ENCODE measurements at places on chromosomes 1 and 21.

DNA sequence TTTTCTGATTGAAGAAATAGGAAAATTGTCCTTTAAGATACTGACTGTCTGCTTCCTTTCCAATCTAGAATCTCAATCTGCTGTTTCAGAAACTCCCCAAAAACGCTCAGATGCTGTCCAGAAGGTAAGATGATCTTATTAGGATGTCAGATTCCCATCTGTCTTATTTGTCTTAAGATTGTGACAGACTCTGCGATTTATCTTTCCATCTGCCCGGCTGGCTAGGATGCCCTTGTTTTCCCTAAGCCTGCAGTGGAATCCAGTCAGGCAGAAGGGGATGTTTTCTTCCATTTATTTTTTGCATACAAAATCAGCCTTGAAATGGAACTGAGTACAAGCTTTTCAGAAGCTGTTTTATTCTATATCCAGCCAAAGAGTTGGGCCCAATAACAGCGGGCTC lies 96.5 kb downstream of the FMN2 start:
- no peak for DNase-seq

GRCh38 chr1:222554177-222554576 lies 6.3 kb upstream of the HHIPL2 start:
- DNase-seq, result no peak

- no peak for DNase-seq
Measured at GRCh38 chr1:116945421-116945820, 35.7 kb downstream of the PTGFRN start.

- no peak for DNase-seq
Measured at GRCh38 chr1:205049479-205049878, 6.5 kb downstream of the CNTN2 start.

GRCh38 chr1:206708058-206708457 lies 23.4 kb downstream of the MAPKAPK2 start:
- DNase-seq, result no peak

DNA sequence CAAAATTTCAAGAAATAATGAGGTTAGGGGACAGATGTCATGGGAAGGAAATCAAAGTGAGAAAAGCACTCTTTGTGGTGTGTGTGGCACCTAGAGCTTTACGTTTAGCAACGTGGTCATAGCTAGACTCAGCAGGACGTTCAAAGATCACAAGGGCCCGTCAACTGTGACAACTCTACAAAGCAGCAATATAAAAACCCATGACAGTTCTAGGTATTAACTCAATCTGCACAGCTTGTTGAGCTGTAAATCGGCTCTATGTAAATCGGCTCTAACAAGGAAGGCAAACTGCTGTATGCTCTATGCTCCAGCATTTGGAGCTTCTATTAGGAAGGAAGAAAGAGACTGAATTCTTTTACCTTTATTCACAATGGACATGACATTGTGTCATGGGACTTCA lies 64.8 kb downstream of the TP53BP2 start:
- no peak for DNase-seq

- DNase-seq, result no peak
Measured at GRCh38 chr1:161200421-161200991, 1.7 kb upstream of the ADAMTS4 start.

- peak; percentile 37 for DNase-seq
Measured at GRCh38 chr1:36083635-36084496, at the start of gene TEKT2. TSS of gene TEKT2 (plus strand) at chr1:36084094. CDS start at chr1:36084922, 828 bp downstream.

DNA sequence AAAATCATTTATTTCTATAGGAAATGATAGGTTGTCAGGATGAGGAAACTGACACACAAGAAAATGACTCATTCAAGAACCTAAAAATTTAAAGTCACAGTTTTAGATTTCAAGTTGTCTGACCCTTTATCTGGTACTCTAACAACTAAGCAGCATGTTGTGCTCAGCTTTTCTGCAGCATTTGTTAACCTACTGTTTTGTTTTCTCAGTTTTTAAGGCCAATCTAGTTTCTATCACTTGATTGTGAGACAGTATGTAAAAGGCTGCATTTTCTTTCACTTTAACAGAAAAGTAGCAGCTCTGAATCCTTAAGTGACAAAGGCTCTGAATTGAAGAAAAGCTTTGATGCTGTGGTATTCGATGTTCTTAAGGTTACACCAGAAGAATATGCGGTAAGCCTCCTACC lies 59.1 kb downstream of the RALGPS2 start:
- no peak for DNase-seq

GRCh38 chr1:48285525-48285924 lies 63.0 kb downstream of the SLC5A9 start:
- no peak for DNase-seq

DNA sequence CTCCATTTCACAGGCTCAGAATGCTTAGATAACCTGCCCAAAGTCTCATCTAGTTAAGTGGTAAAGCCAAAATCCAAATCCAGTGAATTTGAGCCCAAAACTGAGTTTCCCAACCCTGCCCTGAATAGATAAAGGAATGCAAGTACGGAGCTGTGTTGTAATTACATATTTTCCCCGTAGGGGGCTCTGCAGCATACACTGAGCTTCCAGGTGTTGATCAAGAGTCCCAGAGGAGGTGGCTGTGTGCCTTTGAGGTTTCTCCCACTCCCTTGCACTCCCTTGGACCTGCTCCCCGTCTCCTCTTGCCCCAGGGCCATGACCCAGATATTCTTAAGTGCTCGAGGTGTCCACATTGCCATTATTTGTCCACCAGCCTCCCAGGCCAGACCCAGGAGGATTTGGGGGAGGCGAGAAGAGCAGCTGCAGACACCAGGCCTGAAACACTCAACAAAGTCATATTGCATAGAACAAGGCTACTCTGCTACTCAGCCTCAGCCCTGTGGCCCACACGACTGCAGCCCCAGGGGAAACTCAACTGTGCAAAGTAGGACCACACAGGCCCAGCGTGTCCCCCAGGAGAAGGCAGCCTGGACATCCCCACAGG lies 18.4 kb upstream of the LY9 start:
- no peak for DNase-seq

DNA sequence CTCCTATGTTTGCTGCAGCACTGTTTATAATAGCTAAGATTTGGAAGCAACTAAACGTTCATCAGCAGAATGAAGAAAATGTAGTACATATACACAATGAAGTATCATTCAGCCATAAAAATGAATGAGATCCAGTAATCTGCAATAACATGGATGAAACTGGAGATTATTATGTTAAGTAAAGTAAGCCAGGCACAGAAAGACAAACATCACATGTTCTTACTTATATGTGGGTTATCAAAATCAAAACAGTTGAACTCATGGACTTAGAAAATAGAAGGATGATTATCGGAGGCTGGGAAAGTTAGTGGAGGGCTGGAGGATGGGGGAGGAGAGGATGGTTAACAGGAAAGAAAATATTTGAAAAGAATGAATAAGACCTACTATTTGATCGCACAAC lies 1017.6 kb downstream of the KCNT2 start:
- DNase-seq, result no peak

GRCh38 chr1:208007319-208007937 lies 96.5 kb upstream of the CD34 start:
- no peak for DNase-seq

DNA sequence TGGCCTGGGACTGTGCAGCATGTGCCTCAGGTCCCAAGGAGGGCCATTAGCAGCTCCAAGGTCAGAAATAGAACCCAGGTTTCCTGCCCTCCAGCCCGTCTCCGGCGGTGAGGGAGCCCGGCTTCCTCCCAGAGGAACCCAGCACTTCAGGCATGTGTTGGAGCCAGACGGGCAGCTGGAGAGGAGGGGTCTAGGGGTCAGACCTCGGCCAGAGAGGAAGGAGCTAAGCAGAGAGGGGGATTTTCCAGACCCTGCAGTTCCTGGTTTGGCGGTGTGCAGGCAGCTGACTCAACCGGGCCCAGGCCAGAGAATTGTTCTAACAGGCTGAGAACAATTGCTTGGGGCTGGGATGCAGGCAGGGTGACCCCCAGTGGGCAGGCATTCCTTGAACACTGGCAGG lies 37.1 kb downstream of the HSPG2 start:
- DNase-seq, result no peak

DNA sequence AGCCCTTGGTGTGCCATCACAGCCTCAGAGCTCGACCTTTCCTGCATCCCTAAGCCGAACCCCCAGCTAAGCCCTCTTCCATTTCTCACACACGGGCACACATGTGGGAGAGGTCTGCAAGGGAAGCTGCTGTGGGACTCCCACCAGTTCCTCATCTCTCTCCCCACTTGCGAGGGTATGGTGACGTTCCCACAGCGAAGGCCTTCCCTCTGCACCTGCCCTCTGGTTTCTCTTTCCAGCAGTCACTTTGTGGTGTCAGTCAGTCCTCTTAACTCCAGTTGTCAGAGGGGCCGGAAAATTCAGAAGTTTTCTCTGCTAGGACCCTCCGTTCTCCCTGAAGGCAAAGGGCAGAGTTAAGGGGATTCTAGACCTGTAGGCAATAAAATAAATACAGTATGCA lies 5.5 kb upstream of the STK40 start:
- no peak for DNase-seq

- DNase-seq, result no peak
Measured at GRCh38 chr1:39369565-39369964, 121.9 kb upstream of the BMP8A start.

GRCh38 chr1:168341483-168341975 lies 60.9 kb downstream of the TBX19 start:
- DNase-seq, result no peak

DNA sequence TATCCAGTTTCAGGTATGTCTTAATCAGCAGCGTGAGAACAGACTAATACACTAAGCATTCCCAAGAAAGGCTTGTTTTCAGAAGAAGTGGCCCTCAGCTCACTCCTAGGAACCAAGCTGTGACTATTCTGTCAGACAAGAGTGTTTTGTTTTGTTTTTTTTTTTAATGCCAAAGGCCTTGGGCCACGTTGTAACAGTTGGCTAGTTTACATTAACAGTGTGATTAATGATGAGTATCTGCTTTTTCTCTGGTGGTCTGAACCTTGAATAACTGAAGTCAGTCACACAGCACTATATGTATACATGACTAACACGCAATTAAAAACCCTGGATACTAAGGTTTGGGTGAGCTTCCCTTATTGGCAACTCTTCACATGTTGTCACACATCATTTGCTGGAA lies 21.9 kb downstream of the DPYD start:
- no peak for DNase-seq

- no peak for DNase-seq
Measured at GRCh38 chr1:219075121-219075879, 98.4 kb upstream of the LYPLAL1 start.

DNA sequence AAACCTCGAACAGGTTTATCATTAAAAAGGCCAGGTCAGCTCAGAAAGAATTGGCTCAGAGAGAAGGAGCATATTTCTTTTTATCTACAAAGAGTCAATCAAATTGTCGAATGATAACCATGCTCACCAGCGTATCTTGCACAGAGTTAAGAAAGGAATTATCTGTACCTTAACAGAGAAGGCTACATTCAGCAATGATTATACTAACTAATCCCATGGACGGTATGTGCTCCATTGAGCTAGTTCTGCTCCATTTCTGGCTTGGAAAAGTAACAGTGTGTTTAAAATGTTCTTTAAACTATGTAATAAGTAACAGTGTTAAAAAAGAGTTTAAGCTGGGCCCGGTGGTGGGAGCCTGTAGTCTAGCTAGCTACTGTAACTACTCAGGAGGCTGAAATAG lies 4.2 kb downstream of the UBR4 start:
- DNase-seq, result no peak

DNA sequence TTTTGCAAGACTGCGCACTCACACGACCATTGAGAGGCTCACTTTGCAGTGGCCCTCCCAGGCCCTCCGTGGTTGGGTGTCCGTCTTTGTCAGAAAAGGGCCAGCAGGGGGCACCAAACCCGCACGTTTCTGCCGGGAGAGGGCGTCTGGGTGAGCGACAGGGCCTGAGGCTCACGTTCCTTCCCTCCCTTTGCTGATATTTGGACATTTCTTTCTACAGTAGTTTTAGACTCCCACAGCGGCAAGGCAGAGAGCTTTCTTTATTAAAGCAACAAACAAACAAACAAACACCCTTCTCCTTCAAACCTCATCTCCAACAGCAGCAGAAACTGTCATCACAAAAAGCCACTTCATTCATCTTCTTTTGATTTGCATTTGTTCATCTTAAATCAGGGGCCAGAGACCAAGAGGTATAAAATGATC lies 79.2 kb upstream of the WDR26 start:
- peak; percentile 26 for DNase-seq

- no peak for DNase-seq
Measured at GRCh38 chr1:198179556-198179981, 22.8 kb downstream of the NEK7 start.

- DNase-seq, result no peak
Measured at GRCh38 chr1:54517496-54517895, 30.5 kb upstream of the ACOT11 start.

DNA sequence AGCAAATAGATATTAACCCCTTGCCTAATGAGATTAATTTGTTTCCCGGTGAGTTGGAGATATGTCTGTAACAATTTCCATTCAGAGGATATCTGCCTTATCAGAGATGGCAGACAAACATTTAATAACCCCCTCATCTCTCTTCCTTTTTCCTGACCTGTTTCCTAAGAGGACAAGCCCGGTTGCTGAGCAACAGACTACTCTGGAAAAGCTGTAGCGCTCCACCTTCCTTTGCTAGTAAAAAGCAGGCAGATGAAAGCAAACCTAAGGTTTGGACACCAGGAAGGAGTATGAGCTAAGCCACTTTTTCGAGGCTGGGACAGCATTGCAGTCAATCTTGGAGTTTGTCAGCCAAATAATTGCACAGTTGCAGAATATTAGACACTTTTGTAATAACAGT lies 82.4 kb downstream of the RGS21 start:
- DNase-seq, result no peak

DNA sequence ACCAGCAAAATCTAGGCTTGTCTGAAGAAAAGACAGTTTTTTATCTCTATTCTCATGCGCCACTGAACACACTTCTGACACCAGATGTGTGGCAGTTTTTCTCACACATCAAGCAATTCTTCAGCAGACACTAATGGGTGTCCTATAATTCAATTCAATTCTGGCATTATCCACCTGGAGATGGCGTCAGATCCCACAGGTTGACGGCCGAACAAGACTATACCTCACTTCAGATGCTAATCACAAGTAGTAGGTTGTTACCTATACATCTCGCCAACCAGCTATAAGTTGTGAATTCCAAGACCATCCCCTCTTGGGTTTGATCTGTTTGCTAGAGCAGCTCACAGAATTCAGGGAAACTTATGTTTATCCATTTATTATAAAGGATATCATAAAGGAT lies 89.9 kb upstream of the ARTN start:
- DNase-seq, result no peak

- no peak for DNase-seq
Measured at GRCh38 chr1:151492120-151492519, 19.1 kb upstream of the CGN start.

- peak; percentile 57 for DNase-seq
Measured at GRCh38 chr1:216183454-216183853, 239.8 kb downstream of the USH2A start.

DNA sequence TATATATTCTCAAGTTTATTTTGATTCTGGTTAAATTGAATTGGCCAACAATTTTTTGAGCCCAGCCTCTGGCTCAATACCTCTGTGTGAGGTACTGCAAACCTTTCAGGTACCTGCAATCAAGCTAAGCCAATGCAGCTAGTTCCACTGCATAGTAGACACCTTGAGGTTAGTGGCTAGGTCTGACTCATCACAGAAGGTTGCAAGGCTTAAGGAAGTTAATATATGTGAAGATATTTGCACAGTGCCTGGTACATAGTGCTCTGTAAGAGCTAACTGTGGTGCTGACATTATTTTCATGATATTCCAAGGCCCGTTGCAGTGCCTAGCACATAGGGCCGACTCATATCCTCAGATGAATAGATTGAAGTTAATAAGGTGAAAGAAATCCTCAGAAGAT lies 330.5 kb upstream of the KAZN start:
- no peak for DNase-seq

GRCh38 chr1:24526940-24527542 lies 24.4 kb downstream of the RCAN3 start:
- DNase-seq, result no peak

GRCh38 chr1:182203191-182203875 lies 141.8 kb upstream of the ZNF648 start:
- no peak for DNase-seq
